Islet precursor cell (in vitro differentiated cells): ENCODE measurements at places on chromosomes 12 and 14.
A peak's percentile ranks its signal among the peaks of the same experiment; 100 is the strongest.

DNA sequence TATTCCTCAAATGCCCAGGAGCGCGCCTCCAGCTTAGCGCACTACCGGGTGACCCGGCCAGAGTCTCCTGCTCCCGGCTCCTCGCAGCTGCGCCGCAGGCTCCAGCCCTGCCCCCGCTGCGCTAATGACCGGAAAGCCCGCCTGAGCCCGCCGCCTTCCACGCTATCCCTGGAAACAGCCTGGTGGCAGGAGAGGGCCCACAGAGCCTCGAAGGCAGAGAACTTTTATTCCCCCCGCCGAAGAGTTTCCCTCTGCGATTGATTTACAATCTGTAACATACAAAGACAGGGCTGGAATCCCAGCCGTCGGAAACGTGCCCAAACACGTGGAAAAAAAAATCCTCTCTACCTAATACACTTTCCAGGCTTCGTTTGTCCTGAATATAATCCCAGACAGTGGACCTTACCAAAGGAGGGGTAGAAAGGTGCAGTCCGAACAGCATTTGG is 1.5 kb downstream of the COL2A1 start:
- DNase-seq: peak; percentile 91

- DNase-seq: no peak
These were observed 96.3 kb upstream of the NAV3 start for GRCh38 chr12:77734214-77734883.

DNA sequence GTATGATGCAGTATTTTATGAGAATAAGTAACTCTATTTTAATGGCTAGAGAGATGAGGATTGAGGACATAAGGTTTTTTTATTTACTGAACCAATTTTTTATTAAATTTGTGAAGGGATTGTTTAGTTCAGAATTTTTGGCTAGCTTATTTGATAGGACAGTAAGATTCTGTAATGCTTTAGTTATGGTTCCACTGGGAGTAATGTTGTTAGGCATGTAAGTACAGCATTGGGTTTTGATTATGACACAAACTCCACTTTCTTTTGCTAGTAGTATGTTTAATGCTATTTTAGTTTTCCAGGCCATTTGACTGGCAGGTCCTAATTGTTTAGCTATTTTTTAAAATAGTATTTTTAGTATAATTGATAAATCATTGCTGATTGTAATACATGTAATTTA is 33.8 kb upstream of the LRRC10 start:
- no peak for DNase-seq

GRCh38 chr12:71840231-71840847 is 780 bp downstream of the TBC1D15 start:
- no peak for DNase-seq

DNA sequence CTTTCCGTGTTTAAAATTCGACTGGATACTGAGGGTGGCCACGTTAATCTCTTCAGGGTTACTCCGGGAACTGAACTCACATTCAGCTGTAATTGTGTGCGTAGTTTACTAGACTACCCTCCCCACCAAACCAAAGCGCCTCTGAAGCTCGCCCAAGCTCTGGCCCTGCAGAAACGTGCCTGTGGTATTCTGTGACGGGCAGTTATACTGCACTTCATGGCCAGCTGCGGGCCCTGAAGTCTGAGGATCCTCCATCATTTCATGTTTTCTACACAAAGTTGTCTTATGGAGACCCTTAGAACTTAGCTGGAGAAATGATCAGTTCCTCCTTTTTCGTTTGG is 688 bp downstream of the ZNF26 start:
- no peak for DNase-seq

GRCh38 chr12:65607401-65607841 is 216.9 kb upstream of the HMGA2 start:
- DNase-seq: peak; percentile 85

GRCh38 chr14:100902295-100903133 is 1.0 kb downstream of the RTL1 start:
- DNase-seq: peak; percentile 59

DNA sequence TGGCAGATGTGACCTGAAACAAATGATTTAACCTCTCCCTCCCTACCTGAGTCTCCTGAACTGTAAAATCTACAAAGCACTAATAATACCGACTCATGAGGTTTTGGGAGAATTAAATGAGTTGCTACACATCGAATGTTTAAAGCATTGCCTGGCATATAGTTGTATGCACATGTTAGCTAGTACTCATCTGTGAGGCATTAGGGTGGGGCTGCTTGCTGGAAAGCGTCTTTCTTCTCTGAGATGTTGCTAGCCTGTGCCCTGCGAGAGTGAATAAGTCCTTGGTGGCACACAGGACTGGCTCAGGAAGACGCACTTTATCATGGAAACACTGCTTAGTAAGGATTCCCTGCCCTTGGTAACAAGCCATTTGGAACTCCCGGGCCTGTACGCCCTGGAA is 6.1 kb downstream of the RAPGEF3 start:
- DNase-seq: no peak

GRCh38 chr14:46999661-47000060 is 348.1 kb upstream of the RPL10L start:
- DNase-seq: no peak

- DNase-seq: no peak
These were observed 52.0 kb downstream of the KCNMB4 start for GRCh38 chr12:70418101-70418500.

DNA sequence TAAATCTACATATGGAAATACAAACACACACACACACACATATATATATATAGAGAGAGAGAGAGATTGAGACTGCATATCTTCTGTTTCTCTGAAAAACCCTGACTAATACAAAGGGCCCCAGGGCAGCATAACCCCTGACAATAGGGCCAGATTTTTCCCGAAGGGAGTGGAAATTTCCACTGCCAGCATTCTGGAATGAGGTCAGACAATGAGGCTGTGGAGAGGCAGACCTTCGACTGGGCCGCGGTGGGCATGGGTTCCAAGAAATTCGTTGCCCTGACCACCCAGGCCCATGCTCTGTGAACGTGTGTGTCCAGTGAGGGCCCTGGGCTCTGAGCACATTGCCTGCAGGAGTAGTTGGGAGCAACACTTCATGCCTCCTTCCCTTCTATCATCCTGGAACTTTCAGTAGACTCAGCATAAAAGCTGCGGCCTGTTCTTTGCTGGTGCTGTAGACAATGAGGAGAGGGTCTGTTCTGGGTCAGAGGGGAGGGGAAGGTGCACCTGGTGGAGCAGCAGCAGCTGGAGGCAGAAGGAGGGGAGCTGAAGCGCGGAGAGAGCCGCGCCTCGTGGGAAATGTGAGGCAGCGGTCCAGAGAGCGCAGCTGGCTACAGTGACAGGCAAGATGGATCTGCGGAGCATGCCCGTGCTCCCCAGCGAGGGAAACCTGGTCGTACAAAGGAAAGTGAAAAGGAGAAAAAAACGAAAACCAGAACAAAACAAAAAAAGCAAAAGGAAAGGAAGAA is 25.6 kb upstream of the CCDC60 start:
- peak; percentile 78 for DNase-seq

GRCh38 chr12:57874166-57875108 is 27.9 kb upstream of the CTDSP2 start:
- DNase-seq: no peak

DNA sequence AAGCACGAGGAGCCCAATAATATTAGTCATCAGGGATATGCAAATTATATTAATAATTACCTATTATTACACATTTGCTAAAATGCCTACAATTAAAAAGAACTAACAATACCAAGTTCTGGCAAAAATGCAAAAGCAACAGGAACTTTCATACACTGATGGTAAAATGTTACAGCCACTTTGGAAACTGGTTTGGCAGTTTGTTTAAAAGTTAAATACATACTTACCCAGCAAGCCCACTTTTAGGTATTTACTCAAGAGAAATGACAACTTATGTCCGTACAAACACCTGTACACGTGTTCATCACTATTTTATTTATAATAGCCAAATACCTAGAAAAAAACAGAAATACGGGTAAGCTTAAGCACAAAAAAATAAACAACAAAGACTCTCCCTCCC is 17.0 kb downstream of the WDR89 start:
- DNase-seq: no peak

DNA sequence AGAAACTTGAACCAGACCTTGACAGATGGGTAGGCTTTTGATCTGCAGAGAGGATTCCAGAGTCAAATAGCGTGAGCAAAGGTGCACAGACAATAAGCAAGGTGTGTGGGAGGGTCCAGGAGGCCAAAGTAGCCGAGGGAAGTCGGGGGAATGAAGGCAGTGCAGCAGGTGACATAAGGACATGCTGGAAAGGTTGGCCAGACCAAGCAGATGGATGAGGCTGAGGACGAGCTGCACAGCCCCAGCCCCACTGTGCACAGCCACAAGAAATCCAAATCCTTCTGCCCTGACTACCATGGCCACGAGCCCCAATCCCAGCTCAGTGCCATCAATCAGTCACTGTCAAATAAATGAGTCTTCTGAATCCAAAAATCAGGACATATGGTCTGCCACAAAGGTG is 5.4 kb downstream of the TTC7B start:
- DNase-seq: no peak

GRCh38 chr12:115268451-115268850 is 584.5 kb upstream of the TBX3 start:
- DNase-seq: no peak

DNA sequence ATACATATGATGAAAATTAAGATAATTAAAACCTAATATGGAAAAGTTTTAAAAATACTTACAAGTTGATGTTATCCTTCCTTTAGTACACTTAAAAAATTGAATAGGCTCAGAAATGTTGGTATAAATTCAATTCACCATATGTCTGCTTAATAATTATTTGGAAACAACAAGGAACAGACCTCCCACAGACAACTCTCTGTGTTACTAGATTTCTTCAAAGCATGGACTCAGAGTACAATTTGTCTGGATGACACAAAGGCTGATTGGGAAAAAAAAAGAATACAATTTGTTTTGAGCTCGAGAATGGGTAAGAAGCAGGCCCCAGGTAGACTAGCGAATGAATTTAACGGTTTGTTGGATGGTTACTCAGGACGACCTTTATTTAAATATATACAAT is 48.9 kb upstream of the BTG1 start:
- no peak for DNase-seq

DNA sequence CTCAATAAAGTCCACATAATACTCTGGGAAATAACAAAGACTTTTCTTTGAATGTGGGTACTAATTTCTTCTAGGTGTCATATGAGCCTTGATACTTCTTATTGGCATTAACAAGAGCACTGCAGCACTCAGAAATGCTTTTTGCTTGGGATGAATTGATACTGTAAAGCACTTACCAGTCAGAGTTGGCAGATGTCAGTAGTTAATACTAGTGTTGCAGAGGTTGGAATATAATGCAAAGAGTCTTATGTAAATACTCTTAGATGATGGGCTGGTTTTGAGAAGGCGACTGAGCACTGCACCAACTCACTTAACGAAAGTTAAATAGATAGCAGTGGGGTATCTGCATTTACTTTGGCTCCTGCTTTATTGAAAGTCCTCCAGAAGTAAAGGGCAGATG is 25.6 kb upstream of the MBIP start:
- no peak for DNase-seq

GRCh38 chr12:10226086-10226485 is 13.4 kb downstream of the GABARAPL1 start:
- DNase-seq: no peak

- peak; percentile 60 for DNase-seq
These were observed 164.6 kb downstream of the SLC15A5 start for GRCh38 chr12:16112612-16113560.

DNA sequence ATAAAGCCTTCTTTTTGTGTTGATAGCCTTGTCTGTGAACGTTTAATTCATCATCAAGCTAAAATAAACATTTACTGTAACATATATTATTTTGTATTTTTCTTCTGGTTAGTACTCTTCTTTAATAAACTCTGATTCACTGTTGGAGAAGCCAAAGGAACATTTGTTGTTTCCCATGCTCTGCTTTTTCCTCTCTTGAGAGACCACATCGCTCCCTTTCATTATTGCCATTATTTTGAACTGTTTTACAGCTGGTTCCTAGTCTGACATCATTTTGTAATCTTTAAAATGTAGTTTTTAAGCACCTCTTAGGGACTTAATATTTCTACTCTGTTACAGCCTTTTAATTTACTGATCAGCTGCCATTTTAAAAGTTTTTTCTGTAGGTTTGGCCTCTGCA is 301.8 kb downstream of the NPAS3 start:
- no peak for DNase-seq

- DNase-seq: no peak
These were observed 1373.7 kb downstream of the LRFN5 start for GRCh38 chr14:42980419-42980818.

- DNase-seq: peak; percentile 61
These were observed 15.4 kb upstream of the PLEKHG3 start for GRCh38 chr14:64688811-64689281.

GRCh38 chr12:7099290-7099996 is 7.2 kb upstream of the C1R start:
- no peak for DNase-seq

DNA sequence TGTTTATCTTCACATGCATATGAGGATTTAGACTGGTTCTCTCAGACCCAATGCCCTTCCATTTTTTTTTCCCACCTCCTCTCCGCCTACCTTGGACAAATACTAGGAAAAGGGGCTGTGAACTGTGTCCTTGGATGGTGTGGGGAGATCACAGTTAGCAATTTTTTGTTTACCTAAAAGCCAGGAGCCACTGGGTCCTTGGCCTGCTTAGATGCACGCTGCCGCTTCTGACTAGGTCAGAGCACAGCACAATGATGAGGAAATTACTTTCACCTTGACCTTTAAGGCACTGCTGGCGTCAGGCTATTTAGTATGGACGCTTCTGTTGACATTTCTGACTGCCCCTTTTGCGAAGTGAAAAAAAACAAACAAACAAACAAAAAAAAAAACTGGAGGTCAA is 1.9 kb downstream of the CCDC38 start:
- no peak for DNase-seq

DNA sequence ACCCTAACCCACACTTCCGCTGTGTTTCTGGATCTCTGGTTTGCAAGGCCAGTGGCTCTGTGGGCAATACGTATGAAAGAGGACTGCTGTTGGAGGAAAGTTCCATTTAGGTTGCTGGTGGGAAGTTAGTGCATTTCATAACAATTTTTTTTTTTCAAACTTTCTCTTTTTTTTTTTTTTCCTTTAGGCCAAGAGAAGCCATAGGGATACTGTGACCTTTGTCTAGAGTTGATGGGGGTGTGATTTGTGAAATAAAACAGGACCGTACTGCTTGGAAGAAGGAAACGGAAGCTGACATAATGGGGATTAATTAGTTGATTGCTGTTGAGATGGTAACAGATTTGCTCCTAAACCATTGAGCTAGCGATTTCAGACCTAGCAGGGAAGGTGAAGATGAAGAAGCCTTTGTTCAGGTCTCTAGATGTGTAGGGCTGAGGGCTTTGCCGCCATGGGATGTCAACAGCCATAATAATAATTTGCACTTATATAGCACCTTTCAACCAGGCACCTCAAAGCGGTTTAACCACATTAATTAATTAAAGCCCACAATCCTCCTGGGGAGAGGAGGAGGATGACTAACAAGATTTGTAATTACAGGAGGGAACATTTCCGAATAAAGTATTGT is 315.3 kb downstream of the ZFP36L1 start:
- DNase-seq: no peak

GRCh38 chr12:50151047-50151687 is 16.0 kb downstream of the CERS5 start:
- no peak for DNase-seq
